ENCODE measurements at places on chromosomes 16 and 17.
A peak's percentile ranks its signal among the peaks of the same experiment; 100 is the strongest.

DNA sequence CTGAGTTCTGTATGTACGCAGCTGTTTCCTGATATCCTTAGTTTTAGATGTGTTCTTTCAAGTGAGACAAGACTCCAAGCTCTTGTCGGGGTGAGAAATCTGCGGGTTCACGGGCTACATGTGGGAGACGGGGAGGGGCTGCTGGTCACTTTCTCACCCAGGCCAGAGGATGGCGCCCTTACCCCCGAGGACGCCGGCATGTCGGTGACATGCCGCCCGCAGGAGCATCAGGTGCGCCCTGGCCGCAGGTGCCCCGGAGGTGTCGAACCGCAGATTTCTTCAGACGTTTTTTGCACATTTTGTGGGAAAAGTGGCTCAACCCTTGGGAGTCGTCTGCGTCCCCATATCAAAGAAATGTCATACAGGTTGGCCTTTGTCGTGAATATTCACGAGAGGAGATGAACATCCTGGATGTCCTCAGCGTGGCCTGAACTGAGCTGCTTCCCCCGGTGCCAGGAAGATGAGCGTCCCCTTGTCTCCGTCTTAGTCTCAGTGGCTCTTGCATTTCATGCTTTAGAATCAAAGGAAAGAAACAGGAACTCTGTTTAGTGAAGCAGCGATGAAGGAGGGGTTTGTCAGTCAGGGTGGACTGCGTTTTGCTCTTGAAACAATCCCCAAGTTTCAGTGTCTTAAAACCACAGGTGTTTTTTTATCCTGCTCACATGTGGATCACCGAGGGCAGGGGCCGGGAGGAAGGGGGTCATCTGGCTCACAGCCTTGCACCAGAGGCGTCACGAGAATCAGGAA lies 75.4 kb upstream of the ZNF750 start:
- DNase-seq, result no peak

- no peak for DNase-seq
Observed at GRCh38 chr17:66990047-66990446, 25.5 kb downstream of the CACNG4 start.

DNA sequence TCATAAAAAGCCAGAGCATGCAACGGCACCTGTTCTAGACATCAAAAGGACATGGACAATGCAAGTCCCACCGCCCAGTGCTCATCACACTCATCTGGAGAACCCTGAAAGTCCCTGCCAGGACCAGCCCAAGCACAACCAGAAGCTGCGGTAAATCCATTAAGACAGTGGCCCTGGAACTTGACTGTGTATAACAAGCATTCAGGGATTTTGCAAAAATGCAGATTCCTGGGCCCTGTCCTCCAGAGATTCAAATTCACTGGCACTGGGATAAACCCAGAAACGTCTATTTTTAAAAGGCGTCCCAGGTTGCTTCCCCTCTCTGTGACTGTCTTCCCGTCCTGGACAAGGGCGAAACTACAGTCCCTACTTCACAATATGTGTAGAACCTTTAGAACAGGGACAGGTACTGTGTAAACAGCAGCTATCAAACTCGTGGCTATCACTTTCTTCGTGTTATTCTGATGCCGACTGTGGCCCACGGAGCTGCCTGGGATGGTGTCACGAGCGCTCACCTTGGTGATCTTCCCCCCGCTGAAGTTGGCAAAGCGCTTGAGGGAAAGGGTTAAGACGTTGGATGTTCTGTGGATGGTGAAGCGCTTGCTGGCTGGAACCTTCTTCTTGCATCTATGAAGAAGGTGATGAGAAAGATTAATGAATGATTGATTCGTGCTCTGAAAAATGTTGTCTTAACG lies 22.3 kb downstream of the USP36 start:
- no peak for DNase-seq

DNA sequence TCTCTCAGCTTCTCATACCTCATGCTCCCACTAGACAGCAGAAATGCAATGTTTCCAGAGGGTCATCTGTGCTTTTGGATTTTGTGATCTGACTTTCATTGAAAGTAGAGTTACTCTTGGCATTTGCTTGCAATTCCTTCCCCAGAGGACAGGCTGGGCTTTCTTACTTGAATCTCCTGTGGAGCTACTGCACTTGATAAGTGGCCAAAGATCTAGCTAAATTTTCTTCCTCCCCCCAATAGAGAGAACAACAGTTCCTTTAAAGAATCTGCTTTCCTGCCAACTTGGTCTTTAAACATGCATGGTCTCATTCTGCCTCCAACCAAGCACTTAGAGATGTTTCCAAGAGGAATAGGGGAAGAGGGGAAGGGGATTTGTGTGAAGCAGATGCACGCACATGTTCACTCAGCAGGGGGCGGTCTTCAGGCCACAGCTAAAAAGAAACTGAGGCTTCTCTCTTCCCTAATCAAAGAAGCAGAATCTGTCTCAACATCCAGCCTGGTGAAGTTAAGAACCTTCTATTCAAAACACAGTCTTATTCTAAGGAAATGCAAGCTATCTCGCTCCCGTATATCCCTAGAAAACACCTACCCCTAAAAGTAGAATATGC lies 229.6 kb downstream of the ZFHX3 start:
- no peak for DNase-seq

DNA sequence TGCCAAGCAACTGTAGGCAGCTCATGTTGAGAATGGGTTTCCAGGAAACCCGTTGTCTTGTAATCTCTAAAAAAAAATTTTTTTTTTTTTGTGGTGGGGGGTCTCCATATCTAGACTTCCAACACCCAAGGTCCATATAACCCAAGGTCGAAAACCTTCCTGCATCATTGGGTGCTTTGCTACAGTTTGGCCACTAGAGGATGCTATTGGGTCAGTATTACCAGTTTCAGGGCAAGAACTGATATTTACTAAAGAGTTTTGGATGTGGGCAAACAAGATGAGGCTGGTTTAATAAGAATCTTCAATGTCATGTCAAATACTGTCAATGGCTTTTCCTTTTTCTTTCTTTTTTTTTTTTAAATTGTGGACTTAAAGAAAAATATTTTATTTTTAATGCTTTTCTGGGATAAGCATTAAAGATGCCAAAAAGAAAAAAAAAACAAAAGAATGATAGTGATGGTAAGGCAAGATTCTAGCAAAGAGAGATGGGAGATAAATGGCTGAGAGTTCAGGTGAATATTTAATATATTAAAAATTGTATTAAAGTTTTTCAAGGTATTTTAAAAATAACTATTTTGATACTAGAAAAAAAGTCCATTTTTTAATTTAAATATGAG lies 62.2 kb downstream of the DHRS7C start:
- peak; percentile 74 for DNase-seq

DNA sequence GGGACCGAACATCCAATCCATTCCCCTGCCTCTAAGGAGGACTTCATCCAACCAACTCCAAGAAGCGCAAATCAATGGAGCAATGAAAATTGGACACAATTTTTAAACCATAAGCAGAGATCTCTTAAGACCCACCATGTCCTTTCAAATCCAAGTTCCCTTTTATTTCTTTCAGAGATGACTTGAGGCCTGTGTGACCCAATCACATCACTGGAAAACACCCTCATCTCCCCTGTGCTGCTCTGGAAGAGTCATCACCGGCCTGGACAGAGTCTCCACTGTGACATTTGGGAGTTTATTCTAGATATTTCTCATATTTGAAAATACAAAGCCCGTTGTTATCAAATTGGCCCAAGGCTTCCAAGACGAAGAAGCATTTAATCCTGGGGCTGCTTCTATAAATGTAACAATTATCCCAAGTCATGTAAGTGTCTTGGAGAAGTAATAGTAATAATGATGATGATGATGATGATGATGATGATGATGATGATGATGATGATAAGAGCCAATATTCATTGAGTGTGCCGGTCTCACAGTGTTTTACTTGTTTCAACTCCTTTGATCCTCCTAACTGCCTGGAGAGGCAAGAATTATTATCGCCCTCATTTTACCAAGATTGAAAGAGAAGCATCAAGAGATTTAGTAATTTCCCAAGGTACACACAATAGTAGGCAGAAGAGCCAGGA lies 72.1 kb downstream of the COPRS start:
- DNase-seq, result no peak

DNA sequence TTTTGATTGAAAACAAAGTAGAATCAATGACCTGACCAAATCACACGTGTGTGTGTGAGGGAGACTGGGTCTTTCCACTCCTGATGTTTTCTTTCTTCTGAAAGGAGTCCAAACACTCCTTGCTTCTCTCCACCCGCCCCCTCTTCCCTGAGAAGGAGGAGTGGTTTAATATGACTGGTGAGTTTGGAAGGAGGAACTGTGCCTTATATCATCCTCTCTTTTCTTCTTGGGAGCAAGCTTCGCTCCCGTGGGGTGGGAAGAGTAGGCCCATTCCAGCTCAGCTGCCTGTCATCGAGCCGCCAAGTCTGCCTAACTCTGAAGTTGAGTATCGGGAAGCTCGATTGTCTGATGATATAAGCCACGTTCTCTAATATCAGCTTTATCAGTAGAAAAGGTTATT lies 96.5 kb downstream of the YPEL2 start:
- no peak for DNase-seq

GRCh38 chr16:7101054-7101453 lies 231.6 kb upstream of the RBFOX1 start:
- no peak for DNase-seq

GRCh38 chr17:31313982-31314781 lies at the start of gene EVI2B:
TSS of gene EVI2B (minus strand) at chr17:31314054. CDS start at chr17:31305609, 8,445 bp downstream.
- DNase-seq, result peak; percentile 31

DNA sequence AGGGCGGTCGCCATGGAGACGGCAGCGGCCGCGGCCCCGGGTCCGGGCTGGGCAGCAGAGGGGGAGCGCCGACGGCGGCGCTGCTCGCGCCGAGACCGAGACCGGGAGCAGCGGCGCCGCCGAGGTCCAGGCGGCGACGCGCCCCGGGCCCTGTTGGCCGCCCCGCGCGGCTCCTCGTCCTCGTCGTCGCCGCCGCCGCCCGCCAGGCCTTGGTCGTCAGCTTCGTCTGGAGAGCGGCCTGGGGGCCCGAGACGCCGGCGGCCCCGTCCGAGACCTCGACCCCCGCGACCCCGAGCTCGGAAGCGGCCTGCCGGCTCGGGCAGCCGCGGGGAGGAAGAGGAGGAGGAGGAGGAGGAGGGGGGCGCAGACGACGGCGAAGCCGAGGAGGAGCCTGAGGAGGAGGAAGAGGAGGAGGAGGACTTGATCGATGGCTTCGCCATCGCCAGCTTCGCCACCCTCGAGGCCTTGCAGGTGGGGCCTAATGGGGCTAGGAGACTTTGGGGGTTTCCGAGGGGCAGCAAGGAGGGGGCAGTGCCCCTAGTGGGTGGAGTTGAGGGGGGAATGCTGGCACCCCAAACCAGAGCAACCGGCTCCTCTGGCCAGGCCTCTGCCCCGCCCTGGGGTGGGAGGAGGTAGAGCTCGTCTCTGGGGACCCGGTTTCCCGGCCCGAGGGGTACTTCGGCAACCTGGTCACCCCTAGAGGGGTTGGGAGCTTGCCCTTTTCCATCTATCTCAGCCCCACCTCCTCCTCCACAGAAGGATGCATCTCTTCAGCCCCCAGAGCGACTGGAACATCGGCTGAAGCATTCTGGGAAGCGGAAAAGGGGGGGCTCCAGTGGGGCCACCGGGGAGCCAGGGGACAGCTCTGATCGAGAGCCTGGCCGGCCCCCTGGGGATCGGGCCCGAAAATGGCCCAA lies 1.5 kb downstream of the FBRS start:
- DNase-seq, result no peak

GRCh38 chr16:79283578-79283977 lies 317.0 kb downstream of the MAF start:
- no peak for DNase-seq

DNA sequence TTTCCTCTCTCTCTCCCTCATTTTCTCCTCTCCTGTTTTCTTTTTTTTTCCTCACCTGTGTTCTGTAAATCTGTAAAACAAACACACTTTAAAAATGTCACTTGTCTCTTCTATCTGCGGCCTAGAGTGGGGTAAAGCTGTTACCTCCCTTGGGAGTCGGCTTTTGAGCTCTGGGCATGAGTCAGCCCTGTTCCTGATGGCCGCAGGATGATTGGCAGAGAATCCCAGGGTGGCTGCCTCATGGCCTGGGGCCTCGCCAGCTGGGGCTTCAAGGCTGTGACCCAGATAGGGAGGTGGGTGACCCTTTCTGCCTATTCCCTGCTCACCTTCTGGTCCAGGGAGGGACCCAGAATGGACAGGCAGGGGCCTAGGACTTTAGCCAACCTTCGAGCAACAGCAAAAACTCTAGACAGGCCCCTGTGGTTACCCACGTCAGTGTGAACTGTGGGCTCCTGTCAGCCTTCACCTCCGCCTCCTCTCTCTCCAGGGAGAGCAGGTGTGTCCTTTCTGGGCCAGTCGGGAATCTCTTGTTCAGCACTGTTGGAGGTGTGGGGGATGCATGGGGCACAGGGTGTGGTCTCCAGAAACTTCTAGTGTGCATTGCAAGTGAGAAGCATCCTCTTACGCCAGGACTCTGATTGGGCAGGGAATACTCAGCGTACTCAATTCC lies 87.4 kb downstream of the RAP1GAP2 start:
- DNase-seq, result no peak

GRCh38 chr17:36461330-36462110 lies 25.0 kb upstream of the ZNHIT3 start:
- no peak for DNase-seq

DNA sequence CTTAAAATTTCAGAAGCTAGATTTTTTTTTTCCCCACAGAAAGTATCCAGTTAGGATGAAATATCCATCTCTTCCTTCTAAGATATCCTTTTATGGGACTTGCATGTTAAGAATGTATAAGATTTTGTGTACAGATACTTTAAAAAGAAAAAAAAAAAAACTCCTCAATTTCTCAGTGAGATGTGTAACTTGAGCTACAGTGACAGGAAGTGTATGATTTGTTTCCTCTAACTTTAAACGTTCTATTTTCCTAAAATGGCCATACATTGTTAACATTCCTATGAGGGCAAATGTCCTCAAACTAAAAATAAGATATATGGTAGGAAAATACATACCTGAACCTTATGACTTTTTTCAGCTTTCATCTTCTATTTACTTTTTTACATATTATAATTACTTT lies 8.9 kb downstream of the FBXO47 start:
- no peak for DNase-seq

DNA sequence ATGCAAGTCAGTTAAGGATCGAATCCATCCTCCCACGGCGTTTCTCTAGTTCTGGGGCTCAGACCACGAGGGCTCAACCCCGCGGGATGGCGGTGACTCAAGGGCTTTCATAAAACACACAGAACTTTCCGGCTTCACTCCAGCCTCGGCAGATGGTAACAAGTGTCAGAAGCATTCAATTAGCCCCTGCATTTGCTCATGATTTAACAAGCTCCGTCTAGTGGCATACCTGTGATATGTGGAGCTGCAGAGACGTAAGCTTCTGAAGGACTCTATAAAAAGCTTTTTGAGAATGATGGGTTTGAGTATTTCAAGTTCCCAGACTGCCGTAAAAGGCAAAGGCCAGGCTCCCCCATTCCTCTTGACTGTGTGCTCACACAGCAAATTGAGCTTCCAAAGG lies 91.3 kb upstream of the SEC14L1 start:
- DNase-seq, result no peak
